Eye (tissue), 1 donor: ENCODE measurements at places on chromosomes 7 and 10.

DNA sequence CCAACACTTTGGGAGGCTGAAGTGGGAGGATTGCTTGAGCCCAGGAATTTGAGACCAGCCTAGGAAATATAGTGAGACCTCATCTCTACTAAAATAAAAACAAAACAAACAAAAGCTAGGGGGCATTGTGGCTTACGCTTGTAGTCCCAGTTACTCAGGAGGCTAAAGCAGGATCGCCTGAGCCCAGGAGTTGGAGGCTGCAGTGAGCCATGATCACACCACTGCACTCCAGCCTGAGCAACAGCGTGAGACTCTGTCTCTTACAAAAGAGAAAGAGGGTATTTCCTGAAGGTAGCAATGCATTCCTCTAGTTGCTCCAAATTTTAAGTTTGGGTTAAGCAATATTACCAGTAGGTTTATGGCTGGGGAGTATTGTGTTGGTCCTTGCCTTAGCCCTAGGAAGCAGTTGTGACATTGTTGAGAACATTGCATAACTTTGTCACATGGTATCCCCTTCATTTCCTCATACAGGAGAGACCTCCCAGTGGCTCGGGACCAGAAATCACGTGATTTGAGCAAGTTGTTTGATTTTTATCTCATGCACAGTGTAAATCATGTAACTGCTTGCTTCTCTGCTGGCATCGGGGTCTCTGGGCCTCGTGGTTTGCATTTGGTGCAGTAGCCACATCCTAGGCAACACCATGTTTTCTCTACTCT lies 23.3 kb upstream of the SMARCD3 start:
- DNase-seq: no peak

DNA sequence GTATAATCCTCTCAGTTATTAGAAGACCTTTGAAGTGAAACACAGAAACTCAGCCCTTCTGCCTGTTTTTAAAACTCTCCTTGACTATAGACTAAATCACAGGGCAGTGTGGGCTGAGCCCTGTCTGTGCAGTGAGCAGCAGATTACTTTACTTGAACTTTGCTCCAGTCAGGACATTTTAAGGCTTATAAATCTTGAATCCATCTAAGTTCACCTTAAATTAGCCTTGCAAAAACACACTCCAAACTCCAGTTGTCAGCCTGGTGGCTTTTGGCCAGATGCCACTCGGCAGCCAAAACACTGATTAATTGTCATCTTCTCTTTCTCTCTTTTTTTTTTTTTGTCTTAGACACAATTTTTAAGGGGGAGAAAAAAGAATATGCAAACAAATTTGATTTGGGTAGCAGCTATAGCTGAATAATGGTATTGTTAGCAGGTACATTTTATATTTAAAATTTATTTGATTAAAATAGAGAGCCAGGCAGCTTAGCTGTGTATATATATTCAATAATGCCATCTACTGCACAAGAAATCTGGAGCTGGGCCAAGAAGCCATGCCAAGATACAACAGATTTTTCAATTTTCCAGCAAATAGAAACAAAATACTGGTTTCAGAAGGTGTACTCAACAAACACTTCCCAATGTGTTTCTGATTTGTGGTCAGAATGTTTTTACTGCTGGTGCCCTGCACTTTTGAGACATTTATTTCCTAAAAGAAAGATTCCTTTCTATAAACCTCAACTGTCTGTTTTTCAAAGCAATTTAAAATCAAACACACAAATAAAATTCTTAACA lies 247.7 kb downstream of the TFEC start:
- DNase-seq: peak; percentile 70

GRCh38 chr7:68613405-68613804 lies 984.9 kb upstream of the AUTS2 start:
- peak; percentile 31 for DNase-seq

DNA sequence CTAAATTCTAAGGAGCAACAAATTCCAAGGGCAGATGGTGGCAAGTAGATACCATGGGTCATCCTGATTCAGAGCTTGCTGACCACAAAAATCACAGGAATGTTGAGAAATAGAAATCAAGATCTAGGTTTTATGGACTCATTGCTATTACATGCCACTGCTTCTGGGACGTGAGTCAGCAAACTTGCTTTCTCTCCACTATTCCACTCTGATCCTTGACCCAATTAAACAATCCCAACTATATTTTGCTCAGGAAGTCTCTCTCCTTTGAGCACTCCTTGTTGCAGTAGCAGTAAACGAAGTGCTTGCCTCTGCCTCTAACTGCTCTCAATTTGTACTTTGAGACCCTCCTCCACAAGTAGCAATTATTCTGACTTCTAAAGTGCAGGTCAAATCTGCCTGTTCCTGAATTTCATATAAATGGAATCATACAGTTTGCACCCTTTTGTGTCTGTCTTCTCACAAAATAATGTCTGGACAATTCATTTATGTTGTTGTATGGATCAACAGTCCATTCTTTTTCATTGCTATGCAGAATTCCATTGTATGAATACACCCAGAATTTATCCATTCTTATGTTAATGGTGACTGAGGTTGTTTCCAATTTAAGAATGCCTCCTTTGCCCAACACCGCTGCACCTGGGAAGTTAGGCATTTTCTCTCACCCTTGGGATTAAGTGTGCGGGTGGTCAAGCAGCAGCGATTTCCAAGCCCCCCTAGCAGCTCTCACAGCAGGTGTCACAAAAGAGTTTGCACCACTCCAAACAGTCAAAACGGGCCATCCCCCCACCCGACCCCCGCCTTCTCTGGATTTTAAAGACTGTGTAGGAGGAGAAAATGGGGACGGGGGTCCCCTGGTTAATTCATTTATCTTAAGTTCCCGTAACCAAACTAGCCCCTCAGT lies 35.9 kb downstream of the ACSM6 start:
- peak; percentile 25 for DNase-seq

GRCh38 chr7:4472728-4473127 lies 209.4 kb upstream of the FOXK1 start:
- peak; percentile 79 for DNase-seq

- no peak for DNase-seq
These were observed 12.0 kb upstream of the GLCCI1 start for GRCh38 chr7:7956531-7957128.
